ENCODE measurements at places on chromosomes 7 and 10.

DNA sequence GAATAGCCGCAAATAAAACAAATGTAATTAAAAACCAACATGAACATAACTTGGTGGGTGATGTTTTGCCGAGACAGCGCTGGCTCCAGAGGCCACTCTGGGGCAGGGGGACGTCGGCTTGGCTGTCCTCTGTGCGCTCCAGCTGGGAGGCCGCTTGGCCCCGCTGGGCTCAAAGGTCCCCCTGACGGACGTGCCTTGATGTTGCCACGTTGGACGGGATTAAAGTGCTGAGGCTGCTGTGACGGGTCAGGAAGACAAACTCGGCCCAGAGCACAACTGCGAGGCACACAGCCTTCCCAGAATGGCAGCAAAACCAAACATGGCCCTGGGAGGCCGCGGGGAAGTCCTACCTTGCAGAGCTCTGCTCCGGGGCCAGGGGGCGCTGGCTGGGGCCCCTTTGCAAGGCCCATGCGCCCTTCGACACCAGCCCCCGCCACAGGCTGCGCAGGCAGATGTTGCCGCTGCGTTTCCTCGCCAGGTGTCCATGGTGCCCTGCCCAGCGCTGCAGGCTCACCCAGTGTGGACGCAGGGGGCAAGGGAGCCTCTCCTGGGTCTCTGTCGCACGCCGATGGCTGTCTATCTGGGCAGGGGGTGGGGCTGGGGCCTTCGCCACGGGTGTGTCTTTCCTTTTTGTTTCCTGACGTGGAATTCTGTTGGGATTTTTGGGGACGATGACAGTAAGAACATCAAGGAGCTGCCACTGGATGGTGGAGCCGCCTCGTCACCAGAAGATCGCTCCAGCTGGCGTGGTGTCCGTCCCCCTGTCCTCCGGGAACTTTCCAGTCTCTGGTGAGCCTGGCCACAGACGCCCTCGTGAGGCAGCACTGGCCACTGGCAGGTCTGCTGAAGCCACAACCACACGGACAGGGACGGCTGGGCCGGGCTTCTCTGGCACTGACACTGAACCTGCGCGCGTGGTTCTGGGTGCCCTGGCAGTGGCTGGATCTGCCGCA is 99.6 kb upstream of the DIP2C start:
- DNase-seq = peak; percentile 37

- no peak for DNase-seq
These were observed 4.5 kb downstream of the CHST15 start for GRCh38 chr10:124088915-124089314.

- DNase-seq = no peak
These were observed 370.8 kb downstream of the CDC14C start for GRCh38 chr7:49295146-49295545.

- DNase-seq = no peak
These were observed 323.0 kb downstream of the PARD3 start for GRCh38 chr10:34492081-34492480.

DNA sequence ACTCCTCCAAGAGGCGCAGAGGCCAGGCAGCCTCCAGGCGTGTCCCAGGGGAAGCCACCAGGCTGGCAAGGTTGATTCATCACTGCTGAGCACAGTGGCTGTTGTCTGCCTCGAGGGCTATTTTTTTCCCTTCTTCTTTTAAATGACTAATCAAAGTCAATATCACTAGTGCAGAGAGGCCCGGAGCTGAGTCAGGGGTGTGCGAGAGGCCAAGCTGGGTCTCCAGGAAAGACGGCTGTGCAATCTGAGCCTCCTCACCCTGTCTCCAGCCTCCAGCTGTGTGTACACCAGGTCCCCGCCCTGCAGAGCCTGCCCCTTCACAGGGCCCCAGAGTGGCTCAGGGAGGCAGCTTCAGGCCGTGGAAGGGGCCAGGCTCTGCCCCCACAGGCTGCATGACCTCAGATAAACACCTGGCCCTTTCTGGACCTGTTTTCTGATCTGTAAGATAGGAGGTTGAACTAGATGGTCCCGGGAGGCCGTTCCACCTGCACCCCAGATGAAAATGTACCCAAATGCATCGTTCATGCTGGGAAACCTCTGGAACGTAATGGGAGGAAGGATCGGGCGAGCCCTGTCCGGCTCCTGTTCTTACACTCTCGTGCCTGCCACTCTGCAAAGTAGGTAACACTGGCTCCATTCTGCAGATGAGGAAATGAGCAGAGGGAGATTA is 3.7 kb downstream of the STX1A start:
- no peak for DNase-seq

DNA sequence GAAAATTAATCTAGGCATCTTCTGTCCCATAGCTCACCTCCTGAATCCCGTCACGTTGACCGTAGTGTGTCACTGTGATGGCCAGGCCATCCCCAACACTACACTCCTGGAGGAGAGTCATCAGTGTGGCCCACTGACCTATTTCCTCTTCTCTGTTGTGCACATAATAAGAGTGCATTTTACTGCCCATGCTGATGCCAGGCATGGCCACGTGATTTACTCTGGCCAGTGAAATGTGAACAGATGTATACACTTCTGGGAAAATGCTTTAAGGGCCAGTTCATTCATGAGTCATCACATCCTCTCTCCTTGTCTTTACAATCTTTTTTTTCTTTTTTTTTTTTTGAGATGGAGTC is 101.9 kb upstream of the PIP4K2A start:
- no peak for DNase-seq

- DNase-seq = no peak
These were observed 233.9 kb upstream of the CACNA2D1 start for GRCh38 chr7:82677493-82677892.

DNA sequence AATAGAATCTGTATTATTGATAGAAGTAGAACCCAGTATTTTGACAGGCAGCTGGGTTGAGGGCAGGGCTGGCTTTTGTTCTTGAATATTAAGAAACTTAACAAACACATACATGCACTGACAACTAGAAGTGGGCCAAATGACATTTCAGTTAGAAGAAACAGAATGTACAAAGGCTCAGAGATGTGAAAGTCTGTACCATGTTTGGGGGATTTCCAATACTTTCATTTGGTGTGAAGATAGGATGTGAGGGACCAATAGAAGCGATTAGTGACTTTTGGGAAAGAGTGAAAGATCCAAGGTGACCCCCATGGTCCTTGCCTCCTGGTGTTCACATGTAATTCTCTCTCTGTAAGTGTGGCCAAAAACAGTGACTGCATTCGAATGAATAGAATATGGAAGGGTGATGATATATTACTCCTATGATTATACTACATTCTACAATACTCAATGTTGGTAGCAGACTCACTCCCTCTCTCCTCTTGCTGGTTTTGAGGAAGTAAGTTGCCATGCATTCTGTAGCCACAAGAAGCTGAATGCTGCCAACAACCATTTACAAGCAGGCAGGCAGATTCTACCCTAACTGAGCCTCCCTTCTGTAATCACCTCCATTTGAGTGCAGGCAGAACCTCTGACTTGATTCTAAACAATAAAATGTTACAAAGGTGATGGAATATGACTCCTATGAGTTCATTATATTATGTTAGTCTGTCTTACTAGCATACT is 151.4 kb downstream of the TMEM168 start:
- DNase-seq = no peak

DNA sequence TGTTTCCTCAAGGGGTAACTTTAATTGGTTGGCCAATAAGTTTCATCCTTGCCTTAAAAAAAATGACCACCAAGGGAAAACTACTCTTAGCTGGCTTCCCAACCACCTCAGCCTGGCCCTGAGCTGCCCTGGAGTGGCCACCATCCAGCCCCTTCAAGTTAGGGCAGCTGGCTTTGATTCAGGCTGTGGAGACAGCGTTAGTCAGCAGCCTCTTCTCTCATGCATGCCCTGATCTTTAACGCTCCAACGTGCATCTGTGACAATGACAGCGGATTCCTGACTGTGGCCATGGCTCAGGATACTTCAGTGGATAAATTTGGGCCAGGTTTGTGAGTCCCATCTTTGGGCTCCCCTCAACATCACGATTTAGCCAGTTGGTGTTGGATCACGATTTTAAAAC is 111.6 kb downstream of the RBM20 start:
- no peak for DNase-seq

- no peak for DNase-seq
These were observed 35.1 kb upstream of the WIPF3 start for GRCh38 chr7:29771081-29771816.

GRCh38 chr7:135501402-135501801 is 8.5 kb downstream of the CNOT4 start:
- no peak for DNase-seq

DNA sequence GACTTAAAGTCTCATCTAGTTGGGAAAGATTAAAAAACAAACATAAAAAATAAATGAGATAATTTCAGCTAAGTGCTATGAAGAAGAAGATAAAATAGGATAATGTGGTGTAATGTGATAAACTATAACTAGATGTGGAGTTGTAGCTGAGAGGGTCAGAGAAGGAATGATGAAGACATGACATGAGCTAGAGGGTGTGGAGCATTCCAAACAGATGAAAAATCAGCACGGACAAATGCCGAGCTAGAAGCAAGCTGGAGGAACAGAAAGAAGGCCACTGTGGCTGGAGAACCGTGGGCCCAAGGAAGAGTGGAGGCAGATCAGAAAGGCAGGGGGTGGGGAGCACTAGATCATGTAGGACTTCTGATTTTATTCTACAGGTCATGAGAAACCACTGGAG is 70.6 kb downstream of the CDK6 start:
- DNase-seq = no peak

DNA sequence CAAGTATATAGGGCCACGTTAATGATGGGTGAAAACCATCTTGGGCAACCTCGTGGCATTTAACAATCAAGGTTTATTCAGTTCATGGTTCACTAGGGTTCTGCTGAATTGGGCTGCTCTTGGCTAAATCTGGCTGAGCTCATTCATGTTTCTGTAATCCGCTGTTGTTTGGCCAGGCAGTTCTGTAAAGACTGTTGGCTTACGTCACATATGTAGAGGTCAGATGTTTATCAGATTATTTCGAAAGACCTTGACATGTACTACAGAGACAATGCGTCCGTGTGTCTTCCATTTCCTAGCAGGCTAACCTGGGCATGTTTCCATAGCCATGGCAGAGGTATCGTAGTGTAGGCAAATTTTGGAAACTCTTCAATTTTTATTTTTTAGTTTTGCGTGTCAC is 190.0 kb upstream of the ZWINT start:
- no peak for DNase-seq

DNA sequence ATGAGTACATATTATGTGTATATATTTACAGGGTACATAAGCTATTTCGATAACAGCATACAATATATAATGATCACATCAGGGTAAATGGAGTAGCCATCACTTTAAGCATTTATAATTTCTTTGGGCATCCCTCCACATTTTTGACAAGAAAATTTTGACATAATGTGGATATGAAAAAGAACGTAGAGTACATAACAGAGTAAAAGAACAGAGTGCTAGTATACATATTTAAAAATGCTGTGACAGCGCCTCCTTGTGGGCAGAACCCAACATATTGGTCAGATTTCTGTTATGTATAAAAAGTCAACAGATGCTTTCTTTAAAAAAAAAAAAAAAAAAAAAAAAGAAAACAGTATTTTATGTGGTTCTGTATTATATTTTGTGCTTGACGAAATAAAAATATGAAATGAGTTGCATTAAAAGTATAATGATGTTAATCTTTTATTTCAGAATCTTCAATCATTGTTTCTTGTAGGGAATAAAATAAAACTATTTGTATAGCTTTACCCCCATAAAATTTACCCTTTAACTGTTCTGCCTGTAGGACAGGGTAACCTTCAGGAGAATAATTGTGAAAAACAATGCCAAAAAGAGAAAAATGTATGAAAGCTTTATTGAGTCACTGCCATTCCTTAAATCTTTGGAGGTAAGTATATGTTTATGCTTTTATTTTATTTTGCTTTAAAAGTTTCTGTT is 18.3 kb upstream of the HBP1 start:
- peak; percentile 63 for DNase-seq
